ENCODE measurements at places on chromosomes 5 and 9.

- peak; percentile 65 for DNase-seq
Measured at GRCh38 chr9:84315278-84315877, 25.2 kb downstream of the SLC28A3 start.

DNA sequence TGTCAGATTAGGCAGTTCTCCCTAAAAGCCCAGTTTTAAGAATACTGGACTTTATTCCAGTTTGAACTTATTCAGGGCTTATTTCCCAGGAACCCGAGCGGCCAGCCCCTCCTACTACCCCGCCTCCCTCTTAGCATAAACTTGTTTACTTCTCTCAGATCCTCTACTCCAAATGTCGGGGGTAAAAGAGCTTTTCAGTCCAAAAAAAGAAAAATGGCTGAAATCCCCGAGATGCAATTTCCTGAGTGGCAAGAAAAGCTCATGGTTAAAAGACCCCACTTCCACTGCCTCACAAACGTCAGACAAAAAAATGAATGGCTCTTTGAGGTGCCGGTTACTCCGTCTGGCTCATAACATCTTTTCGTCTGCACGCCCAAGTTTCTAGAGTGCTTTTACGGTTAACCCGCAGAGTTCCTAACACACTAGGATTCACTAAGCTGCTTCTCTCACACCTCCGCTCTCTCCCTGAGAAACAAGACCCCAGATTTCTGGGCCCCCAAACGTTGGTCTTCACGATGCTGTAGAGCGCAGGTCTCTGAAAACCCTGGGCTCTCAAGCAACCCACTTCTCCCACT lies 402 bp downstream of the BRD8 start:
- peak; percentile 3 for DNase-seq

DNA sequence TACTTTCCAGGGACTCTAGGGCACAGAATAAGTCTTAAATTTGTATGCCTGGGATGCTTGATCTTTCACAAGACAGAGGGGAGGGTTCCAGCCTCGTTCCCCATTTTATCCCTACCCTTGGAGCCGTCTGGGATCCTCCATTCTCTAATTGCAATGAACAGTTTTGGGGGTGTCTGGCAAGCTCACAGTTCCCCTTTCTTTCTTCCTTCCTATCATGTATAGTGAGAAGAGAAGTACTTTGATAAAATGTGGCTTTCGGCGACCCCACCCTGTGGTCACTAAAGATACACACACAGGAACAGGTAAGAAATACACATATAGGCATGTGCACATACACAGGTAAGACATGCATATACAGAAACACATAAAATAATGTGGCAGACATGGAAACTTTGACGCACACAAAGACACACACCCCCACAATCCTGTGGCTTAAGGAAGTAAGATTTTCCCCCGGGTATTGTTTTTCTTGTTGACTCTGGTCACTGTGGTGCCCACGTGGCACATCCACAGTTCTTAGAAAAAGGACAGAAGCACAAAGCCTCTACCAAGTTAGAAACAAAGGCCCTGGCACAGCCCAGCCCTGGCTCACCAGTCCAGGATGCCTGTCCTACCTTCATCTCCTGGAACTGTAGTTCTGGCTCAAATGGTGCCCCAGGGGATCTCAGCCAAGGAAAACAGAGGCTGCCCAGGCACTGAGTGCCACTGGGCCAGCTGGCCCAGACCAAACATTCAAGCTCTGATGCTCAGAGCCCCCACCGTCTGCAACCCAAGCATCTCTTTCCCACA lies 6.3 kb upstream of the SMU1 start:
- DNase-seq, result no peak

DNA sequence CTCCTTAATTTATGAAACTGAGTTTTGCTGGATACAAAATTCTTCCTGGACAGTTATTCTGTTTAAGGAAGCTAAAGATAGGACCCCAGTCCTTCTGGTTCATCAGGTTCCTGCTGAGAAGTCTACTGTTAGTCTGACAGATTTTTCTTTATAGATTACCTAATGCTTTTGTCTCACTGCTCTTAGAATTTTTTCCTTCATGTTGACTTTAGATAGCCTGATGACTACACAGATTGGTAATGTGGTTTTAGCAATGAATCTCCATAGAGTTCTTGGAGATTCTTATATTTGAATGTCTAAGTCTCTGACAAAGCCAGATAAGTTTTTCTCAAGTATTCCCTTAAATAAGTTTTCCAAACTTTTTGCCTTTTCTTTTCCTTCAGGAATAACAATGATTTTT lies 419.7 kb downstream of the CDH10 start:
- DNase-seq, result no peak

GRCh38 chr5:159100782-159101646 lies 1.3 kb upstream of the EBF1 start:
- DNase-seq, result no peak

DNA sequence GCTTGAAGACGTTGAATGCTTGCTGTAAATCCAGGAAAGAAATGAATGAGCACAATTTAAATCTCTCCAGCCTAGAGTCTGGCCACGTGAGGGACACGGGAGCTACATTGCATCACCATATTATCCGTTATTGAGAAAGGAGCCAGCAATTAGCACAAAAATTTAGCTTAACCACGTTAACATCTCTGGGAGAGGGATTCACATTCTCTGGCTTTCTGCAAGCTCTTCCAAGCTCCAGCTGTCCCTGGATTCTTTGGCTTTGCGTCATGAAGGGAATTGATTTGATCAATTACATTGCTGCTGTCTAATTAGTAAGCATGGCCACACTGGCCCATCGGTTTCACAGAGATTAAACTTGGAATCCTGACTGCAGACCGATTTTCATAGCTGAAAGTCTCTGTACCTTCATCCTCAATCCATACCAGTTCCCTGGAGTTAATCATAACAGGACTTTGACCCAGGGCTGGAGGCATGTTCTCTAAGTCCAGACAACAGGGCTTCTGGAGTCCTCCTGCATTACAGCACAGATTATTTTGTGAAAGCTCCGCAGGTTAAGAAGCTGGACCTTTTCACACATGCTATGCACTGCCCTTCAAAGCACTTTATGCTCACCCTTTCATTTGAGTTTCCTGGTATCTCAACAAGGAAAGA lies 31.6 kb downstream of the ADRA1B start:
- no peak for DNase-seq

- DNase-seq, result no peak
Measured at GRCh38 chr9:14294659-14295058, 19.3 kb downstream of the NFIB start.

Data from neural crest cell (in vitro differentiated cells).